ENCODE measurements at places on chromosomes 12 and 14. TPM values are rescaled to one million over a fixed set of nuclear protein-coding genes. Genes with fewer than 3 reads are reported as not detected.
A peak's percentile ranks its signal among the peaks of the same experiment; 100 is the strongest.

DNA sequence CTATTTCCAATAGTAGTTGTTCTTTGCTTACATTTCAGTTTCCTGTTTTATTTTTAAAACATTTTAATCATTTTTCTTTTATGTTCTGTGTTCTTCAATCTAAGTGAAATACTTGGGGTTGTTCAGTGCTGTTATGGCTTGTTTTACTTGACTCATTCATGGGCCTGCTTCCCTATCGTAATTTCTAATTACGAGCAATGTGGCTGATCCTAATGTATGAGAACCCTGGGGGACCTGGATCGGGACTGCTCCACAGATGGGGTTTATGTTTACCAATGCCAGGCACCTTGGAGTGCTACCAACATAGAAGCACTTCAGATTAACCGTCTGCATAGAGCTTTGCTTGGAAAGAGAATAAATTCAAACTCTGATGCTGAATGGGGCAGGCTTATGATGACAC, 29.8 kb downstream of the TECPR2 start:
- no peak for DNase-seq

Gene PDE3A
- 5.3 TPM for total RNA-seq

DNA sequence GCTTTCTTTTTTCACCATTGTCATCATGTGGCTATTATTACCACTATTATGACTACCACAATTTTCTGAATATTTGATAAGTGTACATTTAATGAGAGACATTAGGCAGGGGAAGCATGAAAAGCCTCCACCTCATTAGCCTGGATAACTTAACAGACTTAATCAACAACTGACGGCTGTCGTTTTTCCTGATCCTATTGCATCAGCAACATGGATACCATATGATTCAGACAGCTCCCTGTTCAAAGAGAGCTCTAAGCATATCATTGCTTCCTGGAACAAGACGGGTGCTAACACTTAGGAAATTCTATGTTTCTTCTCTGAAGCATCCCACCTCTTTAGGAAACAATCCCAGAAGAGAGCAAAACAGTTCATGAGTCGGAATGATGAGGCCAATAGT, 765.2 kb downstream of the NOVA1 start:
- no peak for DNase-seq

DNA sequence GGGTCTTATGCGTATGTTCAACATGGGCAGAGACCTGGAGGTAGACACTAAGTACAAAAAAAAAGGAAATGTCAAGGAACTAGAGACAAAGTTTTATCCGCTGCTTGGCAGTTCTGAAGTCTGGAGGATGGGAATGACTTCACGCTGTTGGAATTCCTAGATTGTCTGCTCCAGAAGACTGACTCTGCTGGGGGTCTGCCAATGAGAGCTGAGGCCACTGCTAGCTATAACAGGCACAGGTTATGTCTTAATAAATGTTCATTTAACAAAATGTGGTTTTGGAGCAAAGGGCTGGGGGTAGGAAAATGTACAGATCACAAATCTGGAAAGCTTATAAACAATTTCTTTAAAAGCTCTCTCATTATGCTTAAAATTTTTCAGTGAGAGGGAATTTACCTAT, 5.9 kb downstream of the RNASE8 start:
- DNase-seq = no peak

Gene C14orf119
- total RNA-seq = 23.2 TPM

Gene MUCL1
- not detected for total RNA-seq

DNA sequence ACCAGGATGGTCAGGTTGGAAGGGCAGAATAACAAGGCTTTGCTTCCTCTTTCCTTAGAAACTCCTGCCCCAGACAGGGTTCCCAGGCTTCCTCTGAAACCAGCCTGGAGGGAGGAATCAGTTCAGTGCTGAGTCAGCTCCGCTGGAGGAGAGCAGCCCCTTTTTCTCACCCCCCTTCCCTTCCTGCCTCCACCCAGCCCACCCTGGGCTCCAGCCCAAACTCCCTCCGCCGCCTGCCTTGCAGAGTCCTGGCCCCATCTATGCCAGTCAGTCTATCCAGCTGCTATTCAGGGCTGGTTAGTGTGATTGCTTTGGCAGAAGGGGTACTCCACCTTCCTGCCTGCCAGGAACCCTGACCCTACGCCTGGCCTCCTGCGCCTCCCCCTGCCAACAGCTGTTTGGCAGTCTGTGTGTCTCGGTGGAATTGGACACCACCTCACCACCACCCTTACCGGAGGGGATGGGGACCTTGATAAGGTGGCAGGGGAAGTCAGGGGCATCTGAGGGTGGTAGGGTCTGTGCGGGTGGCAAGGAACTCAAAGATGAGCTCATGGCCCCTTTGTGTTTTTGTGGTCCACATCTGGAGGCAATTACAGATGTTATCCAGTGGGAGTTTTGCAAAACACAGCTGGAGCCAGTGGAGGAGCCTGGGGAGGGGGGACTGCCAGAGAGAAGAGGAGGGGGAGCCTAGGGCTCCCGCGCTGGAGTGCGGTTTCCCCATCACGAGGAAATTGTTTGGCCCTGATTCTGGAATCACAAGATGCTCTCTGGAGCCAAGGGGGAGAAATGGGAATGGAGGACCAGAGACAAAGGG, 12.2 kb downstream of the MMP14 start:
- DNase-seq = no peak

DNA sequence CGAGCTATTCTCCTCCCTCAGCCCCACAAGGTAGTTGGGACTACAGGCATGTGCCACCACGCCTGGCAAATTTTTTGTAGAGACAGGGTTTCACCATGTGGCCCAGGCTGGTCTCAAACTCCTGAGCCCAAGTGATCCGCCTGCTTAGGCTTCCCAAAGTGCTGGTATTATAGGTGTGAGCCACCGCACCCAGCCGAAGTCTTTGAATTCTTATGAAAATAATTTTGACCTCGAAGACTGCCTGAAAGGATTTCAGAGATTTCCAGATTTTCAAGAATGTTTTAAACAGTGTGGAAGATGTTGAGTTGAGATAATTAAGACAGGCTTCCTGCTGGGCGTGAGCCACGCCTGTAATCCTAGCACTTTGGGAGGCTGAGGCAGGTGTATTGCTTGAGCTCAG, 5.0 kb downstream of the PSMA3 start:
- no peak for DNase-seq

DNA sequence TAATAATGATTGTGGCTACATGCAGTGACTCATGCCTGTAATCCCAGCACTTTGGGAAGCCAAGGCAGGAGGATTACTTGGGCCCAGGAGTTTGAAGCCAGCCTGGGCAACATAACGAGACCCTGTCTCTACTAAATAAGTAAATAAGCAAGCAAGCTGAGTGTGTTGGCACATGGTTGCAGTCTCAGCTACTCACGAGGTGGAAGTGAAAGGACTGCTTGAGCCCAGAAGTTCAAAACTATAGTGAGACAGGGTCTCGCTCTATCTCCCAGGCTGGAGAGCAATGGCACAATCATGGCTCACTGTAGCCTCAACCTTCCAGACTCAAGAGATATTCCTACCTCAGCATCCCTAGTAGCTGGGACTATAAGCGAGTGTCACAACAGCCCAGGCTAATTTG, 64.7 kb downstream of the RPS6KA5 start:
- DNase-seq = no peak

Gene MIP
- total RNA-seq = not detected

GRCh38 chr12:98895086-98895651, 250.1 kb downstream of the APAF1 start:
- peak; percentile 79 for DNase-seq

DNA sequence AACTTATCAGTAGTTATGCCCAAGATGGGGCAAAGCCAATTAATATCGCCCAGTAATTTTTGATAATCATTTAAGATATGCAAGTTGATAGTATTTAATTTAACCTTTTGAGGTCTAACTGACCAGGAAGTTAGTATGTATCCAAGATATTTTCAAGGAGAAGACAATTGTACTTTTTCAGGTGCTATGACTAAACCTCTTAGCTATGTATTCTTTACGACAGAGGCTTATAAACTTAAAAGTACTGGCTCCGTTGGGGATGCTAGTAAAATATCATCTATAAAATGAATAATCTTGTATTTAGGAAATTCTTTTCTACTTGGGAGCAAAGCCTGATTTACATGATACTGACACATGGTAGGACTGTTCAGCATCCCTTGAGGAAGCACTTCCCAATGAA, 40.3 kb downstream of the TMTC3 start:
- DNase-seq = no peak

DNA sequence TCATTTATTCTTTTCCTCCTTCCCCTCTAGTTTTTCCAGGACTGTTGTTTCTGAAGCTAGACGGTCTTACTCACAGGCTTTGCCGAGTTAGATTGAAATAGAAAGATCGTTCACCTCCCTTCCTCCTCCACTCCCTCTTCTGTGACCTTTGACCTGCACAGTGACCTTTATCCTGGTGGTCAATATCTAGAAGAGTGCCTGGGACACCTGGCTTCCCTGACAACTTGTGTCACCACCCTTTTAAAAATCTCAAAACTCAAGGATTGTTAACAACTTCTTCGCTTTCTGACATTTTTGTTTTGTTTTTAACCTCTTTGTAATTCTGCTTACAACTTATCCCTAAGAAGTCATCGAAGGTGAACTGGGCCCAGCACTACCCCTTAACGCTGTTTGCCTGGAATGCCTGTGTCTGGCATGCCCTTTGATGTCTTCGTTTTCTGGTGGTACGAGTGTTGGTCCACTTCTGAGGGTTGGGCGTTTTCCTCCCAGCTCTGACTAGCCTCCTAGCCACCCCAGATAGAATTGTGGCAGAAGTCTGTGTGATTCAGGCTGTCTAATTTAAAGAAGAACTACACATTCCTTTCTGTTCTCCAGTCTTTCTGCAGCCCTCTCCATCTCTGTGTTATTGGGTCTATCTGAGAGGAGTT, 2.8 kb upstream of the KRT75 start:
- DNase-seq = no peak

Gene PRH2
- not detected for total RNA-seq

- no peak for DNase-seq
Observed at GRCh38 chr14:21997300-21997699, 323.7 kb upstream of the OR4E1 start.

GRCh38 chr14:32934881-32935633, 3.6 kb upstream of the NPAS3 start:
- DNase-seq = no peak

Gene FGD6
- 21.2 TPM for total RNA-seq

Gene SYNDIG1L
- 3.1 TPM for total RNA-seq

GRCh38 chr12:49288412-49288853, 6.5 kb upstream of the PRPH start:
- no peak for DNase-seq

DNA sequence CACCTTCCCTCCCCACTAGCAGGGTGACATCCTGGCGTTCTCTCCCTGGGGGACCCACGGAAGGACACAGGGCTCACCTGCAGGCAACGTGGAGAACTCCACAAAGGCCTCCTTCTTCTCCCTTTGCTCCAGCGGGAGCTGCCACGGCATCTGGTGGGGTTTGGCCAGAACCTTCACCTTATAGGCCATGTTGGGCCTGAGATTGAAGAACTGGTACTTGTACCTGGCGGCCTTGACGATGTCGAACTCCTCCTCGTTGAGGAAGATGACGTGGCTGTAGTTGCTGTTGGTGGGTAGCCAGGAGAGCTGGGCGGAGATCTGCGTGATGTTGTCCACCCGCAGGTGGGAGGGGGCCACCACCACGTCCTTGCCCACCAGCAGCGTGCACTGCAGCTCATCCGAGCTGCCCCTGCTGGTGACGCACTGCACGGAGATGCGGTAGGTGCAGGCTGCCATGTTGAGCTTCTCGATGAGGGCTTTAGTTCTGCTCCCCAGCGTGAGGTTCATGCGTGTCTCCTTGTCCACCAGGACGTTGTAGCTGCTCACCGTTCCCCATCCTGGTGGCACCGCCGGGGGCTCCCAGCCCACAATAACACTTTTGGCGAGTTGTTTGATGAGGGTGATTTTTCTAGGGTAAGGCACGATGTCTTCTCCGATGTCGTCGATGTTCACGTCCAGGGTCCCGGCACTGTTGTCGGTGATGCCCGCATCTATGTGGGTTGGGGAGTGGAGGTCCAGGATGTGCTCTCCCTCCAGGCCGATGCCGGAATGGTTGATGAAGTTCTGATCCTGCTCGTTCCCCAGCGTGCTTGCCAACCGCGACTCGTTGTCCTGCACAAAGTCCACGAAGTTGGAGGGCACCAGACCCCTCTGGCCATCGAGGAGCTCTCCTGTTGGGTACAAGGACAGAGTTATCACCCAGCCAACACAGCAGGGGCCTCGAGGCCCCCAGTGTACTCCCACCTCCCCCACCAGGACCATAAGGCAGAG, 104.4 kb downstream of the PIWIL1 start:
- DNase-seq = no peak

DNA sequence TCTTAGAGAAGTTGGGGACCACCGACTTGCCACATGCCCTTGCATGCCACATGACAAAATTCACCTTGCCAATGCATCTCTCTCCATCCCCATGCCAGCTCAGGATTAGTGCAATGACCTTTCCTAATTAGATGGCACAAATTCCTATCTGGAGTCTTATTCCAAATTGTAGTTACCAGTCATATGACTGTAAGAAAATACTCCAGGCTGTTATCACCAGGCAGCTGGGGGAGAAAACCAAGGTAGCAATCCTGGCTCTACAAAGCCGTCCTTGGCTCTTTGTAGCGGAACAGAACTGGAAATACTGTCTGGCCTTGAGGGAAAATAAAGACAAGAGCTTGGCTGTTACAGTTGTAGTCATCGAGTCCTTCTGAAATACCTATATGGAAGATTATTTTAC, 208.5 kb upstream of the DIO2 start:
- DNase-seq = no peak

Gene LPAR5
- total RNA-seq = 4.6 TPM

GRCh38 chr12:106248846-106249371, 1.1 kb upstream of the CKAP4 start:
- DNase-seq = no peak

DNA sequence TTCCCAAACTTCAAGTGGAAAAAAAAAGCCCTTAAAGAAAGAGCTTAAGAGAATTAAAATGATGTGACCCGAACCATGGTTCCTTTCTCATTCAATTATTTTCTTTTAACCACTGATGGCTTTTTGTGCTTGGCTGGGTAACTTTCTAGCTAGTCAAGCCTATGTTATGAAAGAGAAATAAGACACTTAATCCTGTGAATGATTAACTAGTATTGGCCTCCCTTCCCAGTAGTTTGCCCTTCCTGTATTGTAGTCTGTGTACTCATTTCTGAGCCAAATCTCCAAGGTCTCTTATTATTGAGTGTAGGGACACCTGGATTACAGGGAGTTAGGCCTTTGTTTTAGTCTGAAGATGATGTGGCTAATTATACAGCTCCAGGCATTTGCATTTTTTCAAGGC, 353.0 kb downstream of the RAD51B start:
- no peak for DNase-seq
